ENCODE measurements at places on chromosomes 5 and 9.

DNA sequence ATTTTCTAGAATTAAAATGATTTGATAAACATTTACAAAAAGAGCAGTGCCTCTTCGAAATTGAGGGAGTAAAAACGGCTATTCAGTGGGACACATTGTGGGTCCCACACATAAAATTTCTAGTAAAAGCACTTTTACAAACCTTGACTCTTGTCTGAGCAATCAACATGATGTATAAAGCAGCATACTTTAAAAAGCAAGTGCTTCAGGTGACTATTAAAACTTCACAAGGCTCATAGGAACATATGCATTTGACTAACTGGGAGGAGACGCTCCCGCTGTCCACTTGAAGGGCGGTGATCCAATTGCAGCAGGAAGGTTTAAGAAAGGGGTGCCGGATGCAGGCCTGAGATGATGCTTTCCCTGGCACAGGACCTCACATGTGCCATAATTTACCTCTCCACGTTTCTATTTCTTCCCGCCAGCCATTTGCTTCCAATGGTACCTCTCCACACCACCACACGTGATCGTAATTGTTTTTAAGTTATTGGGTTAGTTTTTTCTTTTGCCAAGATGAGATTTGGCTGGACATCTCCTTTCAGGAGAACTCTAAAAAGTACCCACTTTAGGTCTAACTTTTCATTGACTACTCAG is 1.8 kb downstream of the MCTP1 start:
- DNase-seq: no peak

DNA sequence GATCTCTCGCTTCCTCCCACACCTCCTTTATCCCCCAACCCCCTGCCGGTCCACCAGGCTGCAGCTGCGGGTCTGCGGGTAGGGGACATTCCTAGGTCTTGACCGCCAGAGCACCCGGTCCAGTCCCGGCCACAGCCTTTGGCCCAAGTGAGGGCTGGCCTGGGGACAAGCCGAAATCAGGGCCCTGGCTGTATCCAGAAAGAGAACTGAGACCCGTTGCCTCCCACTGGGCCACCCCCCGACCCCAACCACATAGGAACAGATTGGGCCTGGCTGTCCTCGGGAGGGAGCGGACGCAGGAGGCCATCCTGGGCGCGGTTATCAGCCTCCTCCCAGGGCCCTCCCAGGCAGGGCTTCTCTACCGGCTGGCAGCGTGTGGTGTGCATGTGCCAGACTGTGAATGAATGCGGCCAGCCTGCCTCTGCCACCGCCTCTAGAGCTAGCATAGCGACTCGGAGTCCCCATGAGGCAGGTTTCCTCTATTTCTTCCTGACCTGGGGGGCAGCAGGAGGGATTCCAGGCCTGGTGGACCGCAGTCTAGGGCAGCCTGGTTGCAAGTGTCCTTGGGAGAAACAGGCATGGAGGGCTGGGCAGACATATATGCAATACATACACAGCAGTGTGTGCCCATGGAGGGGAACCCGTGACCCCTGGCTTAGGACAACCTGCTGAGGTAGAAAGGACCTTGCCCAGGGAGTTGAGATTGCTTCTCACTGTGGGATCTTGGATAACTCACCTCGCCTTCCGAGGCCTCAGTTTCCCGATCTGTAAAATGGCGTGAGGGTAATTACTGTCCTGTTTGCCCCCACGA is 1.2 kb downstream of the N4BP3 start:
- peak; percentile 63 for DNase-seq

GRCh38 chr5:35030426-35031100 is 17.2 kb downstream of the AGXT2 start:
- DNase-seq: no peak

- no peak for DNase-seq
These were observed 126.4 kb downstream of the SPOCK1 start for GRCh38 chr5:137372773-137373160.

DNA sequence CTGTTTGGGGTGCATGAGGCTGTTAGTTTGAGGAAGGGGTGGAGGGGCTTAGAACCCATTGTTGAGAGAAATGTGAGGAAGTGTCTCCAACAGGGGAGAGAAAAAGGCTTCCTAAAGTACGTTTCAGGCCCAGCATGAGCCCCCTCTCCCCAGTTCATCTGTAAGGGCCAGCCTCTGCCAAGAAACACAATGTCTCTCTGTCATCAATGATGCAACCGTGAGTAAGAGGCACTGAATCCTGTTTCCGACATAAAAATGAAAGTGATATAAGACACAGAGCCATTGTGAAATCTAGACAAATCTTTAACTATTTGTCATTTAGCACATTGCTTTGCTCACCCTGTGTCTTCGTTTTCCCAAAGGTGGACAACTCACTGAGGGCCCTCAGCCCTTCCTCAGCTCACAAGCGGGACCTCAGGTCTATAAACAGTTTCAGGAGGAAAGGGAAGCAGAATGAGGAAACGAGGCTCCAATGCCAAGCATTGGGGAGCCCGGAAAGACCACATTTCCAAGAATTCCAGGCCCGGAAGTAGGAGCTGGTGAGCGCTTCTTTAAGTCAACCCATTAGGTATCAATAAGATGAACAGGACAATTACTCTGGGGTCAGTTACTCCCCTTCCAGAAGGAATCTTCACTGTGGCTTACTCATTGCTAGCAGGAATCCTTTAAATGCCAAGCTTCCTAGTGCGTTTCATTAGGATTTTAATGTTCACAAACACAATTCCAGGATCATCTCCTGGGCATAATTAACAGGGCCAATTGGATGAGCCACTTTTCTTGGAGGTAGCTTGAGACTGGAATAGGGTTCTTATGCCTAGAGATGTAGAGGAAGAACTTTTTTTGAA is 59.0 kb upstream of the KLF4 start:
- DNase-seq: no peak

DNA sequence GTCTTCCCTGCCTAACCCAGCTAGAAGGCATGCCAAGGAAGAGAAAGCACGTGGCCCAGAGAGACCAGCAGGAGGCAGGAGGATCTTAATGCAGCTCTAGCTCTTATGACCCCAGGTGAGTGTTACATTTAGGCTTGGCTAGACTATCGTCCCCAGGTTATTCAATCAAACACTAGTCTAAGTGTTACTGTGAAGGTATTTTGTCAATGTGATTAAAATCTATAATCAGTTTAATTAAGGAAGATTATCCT is 483.7 kb downstream of the BNC2 start:
- no peak for DNase-seq

- DNase-seq: no peak
These were observed 13.0 kb downstream of the SEMA6A start for GRCh38 chr5:116561658-116562057.

DNA sequence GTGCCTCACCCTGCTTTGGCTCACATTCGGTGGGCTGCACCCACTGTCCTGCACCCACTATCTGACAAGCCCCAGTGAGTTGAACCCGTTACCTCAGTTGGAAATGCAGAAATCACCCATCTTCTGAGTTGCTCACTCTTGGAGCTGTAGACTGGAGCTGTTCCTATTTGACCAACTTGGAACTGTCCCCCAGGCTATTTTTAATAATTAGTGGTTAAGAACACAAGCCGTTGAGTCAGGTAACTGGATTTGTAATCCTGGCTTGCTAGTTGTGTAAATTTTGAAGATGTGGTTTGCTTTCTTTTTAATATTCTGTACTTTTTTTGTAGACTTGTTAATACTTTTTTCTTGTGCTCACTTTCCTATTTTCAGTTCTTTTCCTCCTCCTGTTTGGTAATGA is 81.2 kb downstream of the CNTLN start:
- no peak for DNase-seq

GRCh38 chr9:121368138-121368522 is 1.9 kb downstream of the STOM start:
- no peak for DNase-seq

DNA sequence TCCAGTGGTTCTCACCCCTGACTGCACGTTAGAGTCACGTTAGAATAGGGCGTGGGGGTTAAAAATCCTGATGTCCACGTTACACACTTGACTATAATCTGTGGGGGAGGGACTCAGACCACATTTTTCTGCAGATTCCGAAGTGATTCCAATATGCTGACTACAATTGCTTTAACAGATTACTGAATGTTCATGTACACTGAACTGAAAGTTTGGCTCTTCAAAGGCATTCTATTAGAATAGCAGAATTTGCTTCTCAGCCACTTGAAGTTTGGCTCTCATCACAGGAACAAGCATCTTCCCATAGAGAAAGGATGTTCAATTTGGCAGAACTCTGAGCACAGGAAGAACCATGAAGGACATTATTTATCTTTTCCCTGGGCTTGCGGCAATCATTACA is 84.5 kb downstream of the HAPLN1 start:
- no peak for DNase-seq

GRCh38 chr5:53714667-53715010 is 154.2 kb downstream of the NDUFS4 start:
- DNase-seq: no peak

- no peak for DNase-seq
These were observed 19.4 kb downstream of the CCNH start for GRCh38 chr5:87393331-87393730.

DNA sequence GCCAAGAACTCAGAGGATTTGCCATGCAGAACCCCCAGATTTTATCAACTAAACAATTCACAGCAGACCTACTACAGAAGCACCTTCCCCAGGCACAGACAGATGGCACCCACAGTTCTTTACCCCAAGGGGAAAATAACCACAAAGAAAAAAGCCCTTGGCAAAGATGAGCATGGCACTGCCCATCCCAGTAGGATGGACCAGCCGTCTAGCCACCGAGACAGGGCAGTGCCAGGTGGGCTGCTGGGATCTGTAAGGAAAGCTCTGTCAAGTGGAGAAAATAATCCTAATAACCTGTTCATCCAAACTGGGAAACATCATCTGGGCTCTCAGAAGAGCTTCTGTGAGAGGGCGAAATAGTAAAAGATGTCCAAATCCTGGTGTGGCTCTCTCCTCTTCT is 130.0 kb downstream of the COL23A1 start:
- no peak for DNase-seq

DNA sequence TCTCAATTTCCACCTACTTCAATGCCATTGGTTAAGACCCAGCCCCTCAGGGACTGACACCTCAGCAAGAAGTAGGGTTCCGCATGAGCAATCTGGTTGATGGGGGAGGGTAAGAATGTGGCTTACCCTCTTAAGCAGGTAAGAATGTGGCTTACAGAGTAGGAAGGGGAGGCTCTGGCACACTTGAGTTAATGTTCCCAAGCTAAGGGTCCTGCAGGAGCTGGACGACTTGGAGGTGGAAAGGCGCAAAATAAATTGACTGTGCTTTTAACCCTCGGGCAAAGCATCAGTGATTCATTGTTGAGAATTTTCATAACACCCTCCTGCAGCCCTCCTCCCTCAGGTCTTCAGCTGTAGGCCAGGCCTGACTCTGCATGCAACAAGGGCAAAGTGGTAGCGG is 24.9 kb upstream of the ADRA1B start:
- no peak for DNase-seq

DNA sequence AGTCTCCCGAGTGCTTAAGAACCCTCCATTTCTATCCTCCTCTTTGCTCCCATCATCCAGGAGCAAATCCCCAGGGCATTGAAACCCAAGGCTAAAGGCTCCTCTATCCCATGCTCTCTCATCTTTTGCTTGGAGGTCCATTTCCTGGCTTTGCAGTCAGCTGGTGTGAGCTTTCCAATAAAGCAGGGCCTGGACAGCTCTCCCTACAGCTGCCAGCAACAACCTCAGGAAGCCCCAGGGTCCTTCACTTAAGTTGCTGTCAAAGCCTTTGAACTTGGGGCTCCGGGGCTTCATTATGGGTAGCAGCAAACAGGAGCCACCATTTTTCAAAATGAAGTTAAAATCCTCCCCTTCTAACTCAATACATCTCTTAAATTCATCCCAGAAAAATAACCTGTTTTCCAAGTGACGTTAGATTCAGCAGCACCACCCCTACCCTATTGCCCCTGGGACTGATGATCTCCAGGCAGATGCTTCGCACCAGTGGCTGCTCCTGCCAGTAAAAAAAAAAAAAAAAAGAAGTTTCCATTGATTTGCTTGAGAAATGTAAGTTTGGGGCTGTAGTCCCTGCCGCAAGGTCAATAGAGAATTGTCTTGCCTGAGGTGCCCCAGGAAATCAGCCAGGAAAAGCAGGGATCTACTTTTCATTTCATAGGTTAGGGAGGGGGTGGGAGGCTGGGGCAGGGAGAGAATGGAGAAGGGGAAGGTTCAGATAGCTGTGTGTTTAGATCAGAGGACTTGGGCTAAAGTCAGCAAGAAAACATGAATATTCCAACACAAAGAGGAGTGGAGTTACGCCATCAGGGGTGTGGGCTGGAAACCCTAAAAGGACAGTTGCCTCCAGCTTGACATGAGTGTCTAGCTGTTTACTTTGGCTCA is 83.8 kb upstream of the IL6ST start:
- no peak for DNase-seq

GRCh38 chr5:6197427-6197826 is 180.9 kb downstream of the MED10 start:
- DNase-seq: no peak

DNA sequence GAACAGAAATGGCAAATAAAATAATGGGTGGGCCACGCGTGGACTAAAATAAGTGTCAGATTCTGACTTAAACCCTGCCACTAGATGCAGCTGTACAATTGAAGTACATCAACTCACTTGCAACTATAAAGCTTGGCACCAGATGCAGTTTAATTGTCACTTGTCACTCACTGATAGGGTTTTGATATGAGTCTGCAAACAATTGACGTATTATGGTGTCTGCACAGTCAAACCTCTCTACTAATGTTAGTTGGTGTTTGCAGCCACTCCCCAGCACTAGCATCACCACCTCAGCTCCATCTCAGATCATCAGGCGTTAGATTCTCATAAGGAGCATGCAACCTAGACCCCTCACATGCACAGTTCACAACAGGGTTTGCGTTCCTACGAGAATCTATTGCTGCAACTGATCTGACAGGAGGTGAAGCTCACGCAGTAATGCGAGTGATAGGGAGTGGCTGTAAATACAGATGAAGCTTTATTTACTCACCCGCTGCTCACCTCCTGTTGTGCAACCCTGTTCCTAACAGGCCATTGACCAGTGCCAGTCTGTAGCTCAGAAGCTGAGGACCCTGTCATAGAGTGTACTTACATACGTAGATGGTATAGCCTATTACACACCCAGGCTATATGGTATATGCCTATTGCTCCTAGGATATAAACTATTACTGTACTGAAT is 72.1 kb upstream of the SEMA6A start:
- no peak for DNase-seq

Data from CD8-positive, alpha-beta T cell (primary cell).